Spinal cord (tissue), 10 donors: ENCODE measurements at places on chromosomes 4 and X. TPM values are rescaled to one million over a fixed set of nuclear protein-coding genes. Genes with fewer than 3 reads are reported as not detected.

ADH1C gene
- total RNA-seq, result 1.3 TPM

STBD1 gene
- total RNA-seq, result 0.94 TPM

ADH1B gene
- 2.4 TPM for total RNA-seq

POU3F4 gene
- total RNA-seq, result 2.4 TPM

PPEF2 gene
- 0.06 TPM for total RNA-seq
